ENCODE measurements at places on chromosomes 12 and 14.

GRCh38 chr12:8034802-8035201, 2.3 kb downstream of the FOXJ2 start:
- DNase-seq = no peak

DNA sequence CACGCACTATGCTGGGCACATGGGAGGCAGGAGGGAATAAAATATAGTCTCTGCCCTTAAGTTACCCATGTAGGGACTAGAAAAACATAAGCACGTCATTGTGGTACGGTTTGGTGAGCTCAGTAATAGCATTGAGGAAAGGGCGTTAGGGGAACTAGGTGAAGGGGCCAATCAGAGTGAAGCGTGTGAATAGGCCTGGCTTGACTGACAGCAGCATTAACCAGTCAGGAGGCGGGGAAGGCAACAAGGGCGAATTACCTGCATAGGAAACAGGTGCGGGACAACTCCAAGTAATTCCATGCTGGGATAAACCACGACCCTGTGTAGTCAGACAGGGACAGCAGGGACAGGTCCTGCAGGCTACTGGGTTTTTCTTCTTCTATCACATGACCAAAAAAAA, 107.7 kb downstream of the UNC79 start:
- DNase-seq = no peak

DNA sequence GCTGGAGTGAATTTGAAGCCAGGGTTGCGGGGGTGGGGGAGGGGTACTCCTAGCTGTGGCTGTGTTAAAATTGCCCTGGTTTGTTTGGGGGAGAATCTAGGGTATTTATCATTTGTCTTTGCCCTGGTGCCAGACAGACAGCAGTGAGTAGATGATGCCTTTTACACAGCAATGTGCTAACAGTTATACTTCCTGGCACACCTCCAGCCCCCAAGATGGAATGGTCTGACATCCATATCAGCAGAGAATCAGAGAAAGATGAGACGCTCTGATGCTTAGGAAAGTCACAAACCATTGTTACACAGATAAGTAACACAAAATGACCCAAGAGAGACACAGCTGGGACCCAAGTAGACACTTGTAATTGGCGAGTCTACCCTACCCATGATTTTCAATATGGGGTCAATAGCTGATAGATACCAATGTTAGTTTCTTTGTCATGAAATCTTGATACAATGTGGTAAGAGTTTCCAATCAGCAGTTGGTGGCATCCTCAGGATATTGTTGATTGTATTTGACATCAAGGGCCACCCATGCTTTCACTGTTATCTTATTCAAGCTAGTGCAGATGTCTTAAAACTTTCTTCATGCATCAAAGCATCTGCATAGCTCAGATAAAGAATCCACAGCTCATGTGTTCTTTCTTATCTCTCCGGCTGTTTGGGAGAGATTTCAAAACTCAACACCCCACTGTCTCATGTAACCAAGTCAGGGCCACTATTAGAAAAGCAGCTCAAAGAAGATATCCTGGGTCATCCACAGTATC, 2.6 kb upstream of the PRKAB1 start:
- DNase-seq = no peak

GRCh38 chr14:66070542-66071319, 415.4 kb upstream of the CCDC196 start:
- no peak for DNase-seq

- DNase-seq = no peak
Measured at GRCh38 chr12:92299344-92299743, 153.7 kb upstream of the BTG1 start.

DNA sequence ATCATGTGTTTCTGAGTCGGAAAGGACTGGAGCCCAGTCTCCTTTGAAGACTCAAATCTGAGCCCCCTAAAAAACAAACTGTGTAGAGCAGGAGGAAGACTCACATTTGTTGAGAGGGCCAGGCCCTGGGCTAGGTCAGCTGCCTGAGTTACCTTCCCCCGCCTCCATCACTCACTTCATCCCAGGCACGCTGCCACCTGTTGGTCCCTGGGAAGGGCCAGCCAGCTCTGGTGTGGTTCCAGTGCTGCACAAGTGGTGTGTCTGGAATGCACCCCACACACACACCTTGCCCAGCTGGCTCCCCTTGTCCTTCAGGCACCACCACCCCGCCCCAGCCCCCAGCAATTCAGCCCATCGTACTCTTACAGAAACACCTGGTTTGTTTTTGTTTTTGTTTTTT, 9.0 kb downstream of the MVK start:
- no peak for DNase-seq

Data from lower leg skin (tissue), 4 donors.